ENCODE measurements at places on chromosomes 16 and 17. TPM values are rescaled to one million over a fixed set of nuclear protein-coding genes. Genes with fewer than 3 reads are reported as not detected.

GRCh38 chr17:12390631-12391030 lies 275.1 kb upstream of the MYOCD start:
- H3K27ac ChIP-seq: no peak overlapping the region
- no peaks in the 10 kb centered on the region for H3K4me1 ChIP-seq
- no peak overlapping the region for H3K4me3 ChIP-seq
- no peak for DNase-seq

GRCh38 chr16:13077816-13078215 lies 176.4 kb downstream of the SHISA9 start:
- no peaks in the 10 kb centered on the region for H3K4me1 ChIP-seq
- no peak for DNase-seq
- H3K27ac ChIP-seq: no peak overlapping the region
- no peaks in the 10 kb centered on the region for H3K27me3 ChIP-seq
- no peak overlapping the region for H3K4me3 ChIP-seq

DNA sequence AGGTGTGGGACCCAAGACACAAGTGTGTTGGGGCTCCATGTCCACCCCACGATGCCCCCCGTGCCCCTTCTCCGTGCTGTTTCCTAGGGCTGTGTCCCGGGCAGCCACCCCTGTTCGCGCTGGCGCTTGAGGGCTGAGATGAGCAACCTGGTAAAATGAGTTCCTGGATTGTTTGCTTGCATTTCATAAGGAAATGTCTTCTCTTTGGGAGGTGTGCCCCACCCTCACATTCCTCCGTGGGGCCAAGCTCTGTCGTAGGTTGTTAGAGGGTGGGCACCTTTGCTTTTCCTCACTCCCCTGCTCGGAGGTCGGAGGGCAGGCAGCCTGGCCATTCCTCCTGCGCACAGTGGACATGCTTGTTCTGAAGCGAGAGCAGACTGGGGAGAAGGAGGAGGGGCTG lies 171.3 kb upstream of the CHMP6 start:
- H3K4me1 ChIP-seq: no peaks in the 10 kb centered on the region

GRCh38 chr16:55495616-55496289 lies 13.1 kb upstream of the LPCAT2 start:
- peaks cover 73% of the 10 kb centered on the region for H3K4me1 ChIP-seq
- H3K27me3 ChIP-seq: no peaks in the 10 kb centered on the region
- H3K4me3 ChIP-seq: no peak overlapping the region
- peak; percentile 92 for DNase-seq
- peak overlapping the region; percentile 96 for H3K27ac ChIP-seq

DNA sequence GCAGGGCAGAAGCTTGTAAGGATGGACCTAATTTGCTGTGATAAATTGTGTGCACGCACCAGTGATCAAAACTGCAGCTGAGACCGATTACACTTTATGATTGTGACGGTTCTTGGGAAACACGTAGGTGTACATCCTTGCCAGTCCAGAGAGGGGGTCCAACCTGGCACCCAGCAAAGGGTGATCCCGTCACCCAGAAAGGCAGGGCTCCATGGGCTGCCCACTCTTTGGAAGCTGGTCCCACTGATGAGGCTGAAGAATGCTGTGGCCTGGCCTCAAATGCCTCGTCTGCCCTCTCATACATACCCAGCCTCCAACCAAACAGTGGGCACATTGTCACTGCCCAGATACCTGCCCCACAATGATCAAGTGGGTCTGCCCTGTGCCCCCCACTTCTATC lies 132.0 kb downstream of the C16orf78 start:
- H3K4me3 ChIP-seq: no peak overlapping the region
- no peaks in the 10 kb centered on the region for H3K4me1 ChIP-seq
- no peaks in the 10 kb centered on the region for H3K36me3 ChIP-seq
- no peaks in the 10 kb centered on the region for H3K27me3 ChIP-seq
- no peak overlapping the region for H3K27ac ChIP-seq
- DNase-seq: no peak

GRCh38 chr16:4660454-4661007 lies 32.8 kb upstream of the NUDT16L1 start:
- peak; percentile 98 for DNase-seq
- H3K36me3 ChIP-seq: peaks cover 45% of the 10 kb centered on the region
- peak overlapping the region; percentile 48 for H3K27ac ChIP-seq
- no peaks in the 10 kb centered on the region for H3K27me3 ChIP-seq

DNA sequence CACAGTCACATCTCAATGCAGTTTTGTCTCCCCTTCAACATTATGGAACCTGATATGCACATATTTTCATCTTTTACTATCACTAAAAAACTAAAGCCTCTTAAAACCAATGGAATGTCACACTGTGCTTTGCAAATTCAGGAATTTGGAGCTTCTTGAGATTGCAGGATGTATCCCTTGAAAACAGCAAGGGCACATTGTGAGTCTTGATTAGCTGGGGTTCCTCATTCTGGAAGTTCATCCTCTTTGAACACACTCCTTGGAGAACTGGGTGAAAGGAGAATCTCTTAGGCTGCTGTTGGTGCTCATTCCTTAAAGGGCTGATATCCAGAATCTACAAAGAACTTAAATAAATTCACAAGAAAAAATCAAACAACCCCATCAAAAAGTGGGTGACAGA lies 21.1 kb upstream of the MYOCD start:
- no peaks in the 10 kb centered on the region for H3K4me1 ChIP-seq
- no peaks in the 10 kb centered on the region for H3K27me3 ChIP-seq

The MT4 gene
- total RNA-seq: not detected

The FBF1 gene
- total RNA-seq: 17.1 TPM

The MYH13 gene
- not detected for total RNA-seq

The TTYH2 gene
- 1.2 TPM for total RNA-seq

The POLR2C gene
- 97.8 TPM for total RNA-seq

The KCNAB3 gene
- total RNA-seq: under 0.01 TPM

The HEATR9 gene
- total RNA-seq: not detected

Data from osteoblast (primary cell).